Activated T-helper 1 cell treated with anti-CD3 and anti-CD28 coated beads, Interleukin-12 subunit alpha, Interleukin-12 subunit beta, Interleukin-2, Interleukin-4 antibody, amounts not matched to agents 30 ng/mL and 10 ng/mL and 1 ng/mL, durations not matched to agents 14 hours and 24 hours and 36 hours (primary cell): ENCODE measurements at places on chromosomes 12 and 14. TPM values are rescaled to one million over a fixed set of nuclear protein-coding genes. Genes with fewer than 3 reads are reported as not detected.

The CCDC196 gene
- not detected in 2 replicates for total RNA-seq

GRCh38 chr12:47950856-47951468 lies 12.4 kb upstream of the TMEM106C start:
- peaks cover 24% of the 10 kb centered on the region for H3K4me1 ChIP-seq
- H3K27me3 ChIP-seq = peaks cover 12% of the 10 kb centered on the region
- H3K4me3 ChIP-seq = no peak overlapping the region
- DNase-seq = no peak
- H3K27ac ChIP-seq = no peak overlapping the region

DNA sequence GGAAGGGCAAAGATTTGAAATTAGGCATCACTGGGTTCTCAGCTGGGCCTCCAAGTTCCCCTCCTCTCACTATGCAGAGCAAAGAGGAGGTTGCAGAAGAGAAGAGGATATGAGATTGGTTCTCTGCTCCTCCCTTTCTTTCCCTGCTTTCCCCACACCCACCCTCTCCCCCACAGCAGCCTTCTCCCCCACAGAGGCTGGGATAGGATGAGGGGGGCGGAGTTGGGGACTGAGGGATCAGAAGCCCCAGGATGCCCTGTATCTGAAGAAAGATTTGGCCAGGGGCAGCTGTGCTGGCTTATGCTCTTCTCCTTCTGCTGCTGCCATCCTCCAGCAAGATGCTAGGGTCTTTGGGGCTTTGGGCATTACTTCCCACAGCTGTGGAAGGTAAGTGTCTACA lies at the start of gene AMHR2:
AMHR2 (plus strand) TSS at position 259 of the 400 bp plus-strand sequence; CDS start at position 339, 80 bp downstream.
- no peak within 1 kb of the TSS for H3K27ac ChIP-seq
- no peak within 1 kb of the TSS for H3K4me3 ChIP-seq
- H3K4me1 ChIP-seq = peaks cover 22% of the 10 kb centered on the region
- peaks cover 2% of the 10 kb centered on the region for H3K27me3 ChIP-seq
- H3K36me3 ChIP-seq = no peaks in the 10 kb centered on the region

DNA sequence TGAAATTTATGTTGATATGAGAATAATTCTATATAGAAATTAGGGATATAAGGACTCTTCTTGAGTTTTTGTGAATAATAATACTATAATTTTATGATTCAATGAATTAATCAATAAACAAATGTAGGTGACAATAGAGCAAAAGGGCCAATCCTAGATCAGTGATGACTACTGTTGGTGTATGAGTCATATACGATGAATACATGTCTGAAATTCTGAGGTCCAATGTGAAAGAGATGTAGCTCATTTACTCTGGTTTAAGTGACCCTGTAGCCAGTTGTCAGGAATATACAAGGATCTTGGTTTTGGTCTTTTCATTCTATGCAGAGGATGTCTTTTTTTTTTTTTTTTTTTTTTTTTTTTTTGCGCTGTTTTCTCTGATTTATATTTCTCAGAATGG lies 72.1 kb upstream of the RTL1 start:
- no peak overlapping the region for H3K4me3 ChIP-seq
- no peak for DNase-seq
- H3K27me3 ChIP-seq = no peaks in the 10 kb centered on the region
- H3K4me1 ChIP-seq = no peaks in the 10 kb centered on the region
- H3K36me3 ChIP-seq = no peaks in the 10 kb centered on the region

DNA sequence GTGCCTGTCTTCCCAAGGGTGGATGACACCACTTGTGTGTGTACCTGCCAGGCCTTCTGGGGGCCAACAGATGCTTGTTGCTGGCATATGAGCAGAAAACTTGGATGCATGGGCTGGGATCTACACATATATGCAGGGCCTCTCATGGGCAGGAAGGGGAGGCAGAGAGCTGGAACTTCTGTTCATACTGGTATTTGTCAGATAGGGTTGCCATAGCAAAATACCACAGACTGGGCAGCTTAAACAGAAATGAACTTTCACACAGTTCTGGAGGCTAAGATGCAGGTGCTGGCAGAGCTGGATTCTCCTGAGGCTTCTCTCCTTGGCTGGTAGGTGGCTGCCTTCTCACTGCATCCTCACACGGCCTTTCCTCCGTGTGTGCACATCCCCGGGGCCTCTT lies 121.8 kb downstream of the SUDS3 start:
- H3K27me3 ChIP-seq = no peaks in the 10 kb centered on the region
- no peak overlapping the region for H3K4me3 ChIP-seq
- no peaks in the 10 kb centered on the region for H3K36me3 ChIP-seq
- DNase-seq = no peak

GRCh38 chr14:76761136-76761959 lies at the start of gene VASH1:
TSS of gene VASH1 (plus strand) at chr14:76761468. CDS start at chr14:76762822, 1,354 bp downstream.
- H3K4me1 ChIP-seq = peaks cover 24% of the 10 kb centered on the region
- H3K36me3 ChIP-seq = no peaks in the 10 kb centered on the region
- H3K4me3 ChIP-seq = peak within 1 kb of the TSS; percentile 82
- H3K27ac ChIP-seq = no peak within 1 kb of the TSS

DNA sequence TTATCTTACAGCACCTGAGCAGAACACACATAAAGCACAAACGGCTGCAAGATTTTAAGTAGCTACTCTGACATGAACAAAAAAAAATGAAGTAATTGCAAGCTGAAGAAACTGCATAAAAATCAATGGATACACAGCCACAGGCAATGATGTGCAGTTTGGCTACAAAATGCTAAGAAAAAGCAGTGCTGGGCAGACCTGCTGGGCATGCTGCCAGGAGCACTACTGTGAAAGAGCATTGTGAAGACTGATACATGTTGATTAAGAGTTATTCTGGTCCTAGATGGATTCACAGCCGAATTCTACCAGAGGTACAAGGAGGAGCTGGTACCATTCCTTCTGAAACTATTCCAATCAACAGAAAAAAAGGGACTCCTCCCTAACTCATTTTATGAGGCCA lies 20.1 kb upstream of the RTN1 start:
- no peaks in the 10 kb centered on the region for H3K4me1 ChIP-seq
- H3K36me3 ChIP-seq = no peaks in the 10 kb centered on the region
- H3K27me3 ChIP-seq = peaks cover 3% of the 10 kb centered on the region
- H3K4me3 ChIP-seq = no peak overlapping the region

DNA sequence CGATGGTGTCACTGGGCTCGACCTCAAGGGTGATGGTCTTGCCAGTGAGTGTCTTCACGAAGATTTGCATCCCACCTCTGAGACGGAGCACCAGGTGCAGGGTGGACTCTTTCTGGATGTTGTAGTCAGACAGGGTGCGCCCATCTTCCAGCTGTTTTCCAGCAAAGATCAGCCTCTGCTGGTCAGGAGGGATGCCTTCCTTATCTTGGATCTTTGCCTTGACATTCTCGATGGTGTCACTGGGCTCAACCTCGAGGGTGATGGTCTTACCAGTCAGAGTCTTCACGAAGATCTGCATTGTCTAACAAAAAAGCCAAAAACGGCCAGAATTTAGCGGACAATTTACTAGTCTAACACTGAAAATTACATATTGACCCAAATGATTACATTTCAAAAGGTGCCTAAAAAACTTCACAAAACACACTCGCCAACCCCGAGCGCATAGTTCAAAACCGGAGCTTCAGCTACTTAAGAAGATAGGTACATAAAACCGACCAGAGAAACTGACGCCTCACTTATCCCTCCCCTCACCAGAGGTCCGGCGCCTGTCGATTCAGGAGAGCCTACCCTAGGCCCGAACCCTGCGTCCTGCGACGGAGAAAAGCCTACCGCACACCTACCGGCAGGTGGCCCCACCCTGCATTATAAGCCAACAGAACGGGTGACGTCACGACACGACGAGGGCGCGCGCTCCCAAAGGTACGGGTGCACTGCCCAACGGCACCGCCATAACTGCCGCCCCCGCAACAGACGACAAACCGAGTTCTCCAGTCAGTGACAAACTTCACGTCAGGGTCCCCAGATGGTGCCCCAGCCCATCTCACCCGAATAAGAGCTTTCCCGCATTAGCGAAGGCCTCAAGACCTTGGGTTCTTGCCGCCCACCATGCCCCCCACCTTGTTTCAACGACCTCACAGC lies 717 bp downstream of the UBC start:
- peaks cover 41% of the 10 kb centered on the region for H3K36me3 ChIP-seq
- peak; percentile 84 for DNase-seq
- peak overlapping the region; percentile 98 for H3K27ac ChIP-seq
- peak overlapping the region; percentile 97 for H3K4me3 ChIP-seq
- H3K4me1 ChIP-seq = peaks cover 68% of the 10 kb centered on the region

- H3K27me3 ChIP-seq = no peaks in the 10 kb centered on the region
- peaks cover 1% of the 10 kb centered on the region for H3K36me3 ChIP-seq
- no peaks in the 10 kb centered on the region for H3K4me1 ChIP-seq
- H3K27ac ChIP-seq = no peak overlapping the region
- H3K4me3 ChIP-seq = no peak overlapping the region
- DNase-seq = no peak
These were observed 35.3 kb downstream of the NUBPL start for GRCh38 chr14:31596342-31597095.

DNA sequence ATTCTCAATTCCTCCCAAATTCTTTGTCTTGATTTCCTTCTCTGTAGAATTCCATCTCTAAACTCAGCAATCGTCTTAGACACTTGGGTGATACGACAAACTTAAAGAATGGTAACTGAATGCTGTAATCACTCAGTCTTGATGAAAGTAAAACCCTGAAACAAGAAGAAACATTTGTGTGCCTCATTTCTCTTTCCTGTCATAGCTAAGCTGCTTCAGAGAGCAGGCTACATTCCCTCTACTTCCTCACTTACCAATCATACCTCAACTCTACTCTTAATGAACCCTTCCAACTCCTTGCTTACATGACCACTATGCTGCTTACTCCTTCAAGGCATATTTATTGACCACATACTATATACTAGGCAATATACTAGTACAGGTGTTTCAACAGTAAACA lies 8.3 kb downstream of the MAP4K5 start:
- peak overlapping the region; percentile 22 for H3K27ac ChIP-seq
- H3K36me3 ChIP-seq = peaks cover 13% of the 10 kb centered on the region
- H3K27me3 ChIP-seq = no peaks in the 10 kb centered on the region
- H3K4me1 ChIP-seq = peaks cover 46% of the 10 kb centered on the region

GRCh38 chr14:90062127-90062794 lies 467 bp downstream of the KCNK13 start:
- H3K4me3 ChIP-seq = peak overlapping the region; percentile 86
- peak overlapping the region; percentile 59 for H3K27ac ChIP-seq
- no peak for DNase-seq
- H3K36me3 ChIP-seq = no peaks in the 10 kb centered on the region
